ENCODE measurements at places on chromosomes 1 and 21. TPM values are rescaled to one million over a fixed set of nuclear protein-coding genes. Genes with fewer than 3 reads are reported as not detected.

NPL gene
- 5.1 TPM for total RNA-seq

PROX1 gene
- total RNA-seq: 0.37 TPM

SIK1 gene
- total RNA-seq: 0.39 TPM

CNKSR1 gene
- not detected for total RNA-seq

VTCN1 gene
- not detected for total RNA-seq

LHX4 gene
- not detected for total RNA-seq

IFNLR1 gene
- not detected for total RNA-seq

OR6K3 gene
- not detected for total RNA-seq

EFCAB14 gene
- 41.5 TPM for total RNA-seq

AMY1B gene
- total RNA-seq: not detected

STUM gene
- under 0.01 TPM for total RNA-seq

LCE1D gene
- not detected for total RNA-seq

FMO2 gene
- 0.39 TPM for total RNA-seq

DNAI4 gene
- total RNA-seq: 3.5 TPM

OR14C36 gene
- total RNA-seq: not detected

CYP4Z1 gene
- not detected for total RNA-seq

IL19 gene
- total RNA-seq: not detected

OR2T4 gene
- not detected for total RNA-seq

TMEM9 gene
- total RNA-seq: 23.1 TPM
